CD4-positive, alpha-beta T cell (primary cell): ENCODE measurements at places on chromosomes 3 and 15.

GRCh38 chr3:110327870-110328269, 743.7 kb upstream of the NECTIN3 start:
- H3K27me3 ChIP-seq = no peaks in the 10 kb centered on the region
- H3K36me3 ChIP-seq = no peaks in the 10 kb centered on the region
- no peak overlapping the region for H3K4me3 ChIP-seq
- H3K27ac ChIP-seq = no peak overlapping the region
- no peaks in the 10 kb centered on the region for H3K4me1 ChIP-seq

GRCh38 chr15:77066971-77067690, 3.8 kb downstream of the TSPAN3 start:
- H3K27me3 ChIP-seq = no peaks in the 10 kb centered on the region
- no peak overlapping the region for H3K27ac ChIP-seq
- no peaks in the 10 kb centered on the region for H3K36me3 ChIP-seq
- H3K4me1 ChIP-seq = peaks cover 18% of the 10 kb centered on the region
- H3K4me3 ChIP-seq = no peak overlapping the region
- no peak for DNase-seq

DNA sequence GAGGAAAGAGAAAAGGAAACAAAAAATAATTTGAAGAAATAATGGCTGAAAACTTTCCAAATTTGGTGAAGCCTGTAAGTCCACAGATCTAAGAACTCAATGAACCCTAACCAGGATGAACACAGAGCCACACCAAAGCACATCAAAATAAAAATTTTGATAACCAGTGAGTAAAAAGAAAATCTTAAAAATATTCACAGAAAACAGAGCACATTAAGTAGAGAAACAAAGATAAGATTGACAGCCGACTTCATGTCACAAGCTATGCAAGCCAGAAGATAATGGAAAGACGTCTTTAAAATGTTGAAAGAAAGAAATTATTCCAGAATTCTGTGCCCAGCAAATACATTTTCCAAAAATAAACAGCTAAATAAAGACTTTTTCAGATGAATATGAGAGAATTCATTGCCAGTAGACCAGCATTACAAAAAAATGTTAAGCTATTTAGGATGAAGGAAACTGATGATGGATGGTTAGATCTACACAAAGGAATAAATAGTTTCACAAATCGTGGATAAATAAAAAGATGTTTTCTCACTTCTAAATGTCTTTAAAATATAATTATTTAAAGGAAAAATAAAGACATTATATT, 140.2 kb upstream of the SKOR1 start:
- peaks cover 2% of the 10 kb centered on the region for H3K36me3 ChIP-seq
- no peak overlapping the region for H3K27ac ChIP-seq
- no peaks in the 10 kb centered on the region for H3K27me3 ChIP-seq
- no peaks in the 10 kb centered on the region for H3K4me1 ChIP-seq
- no peak for DNase-seq
- no peak overlapping the region for H3K4me3 ChIP-seq

DNA sequence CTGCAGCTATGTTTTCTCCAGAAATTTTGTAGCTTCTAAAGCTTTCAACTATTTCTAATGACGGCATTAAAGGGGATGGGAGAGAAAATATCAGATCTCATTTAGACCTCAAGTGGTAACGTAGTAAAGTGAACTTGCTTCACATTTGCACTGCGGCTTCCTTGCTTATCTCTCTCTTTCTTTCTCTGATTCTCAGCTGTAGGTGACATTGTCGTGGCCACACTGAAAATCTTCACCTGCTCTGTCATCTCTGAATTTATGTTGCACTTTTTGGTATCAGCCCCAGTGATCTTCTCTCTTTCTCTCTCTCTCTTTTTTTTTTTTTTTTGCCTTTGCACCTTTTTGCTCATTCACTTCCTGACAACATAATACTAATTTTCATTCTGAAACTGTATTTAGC, 254.1 kb upstream of the SATB1 start:
- no peaks in the 10 kb centered on the region for H3K27me3 ChIP-seq
- peaks cover 13% of the 10 kb centered on the region for H3K4me1 ChIP-seq
- peak overlapping the region; percentile 12 for H3K4me3 ChIP-seq
- peak overlapping the region; percentile 33 for H3K27ac ChIP-seq

DNA sequence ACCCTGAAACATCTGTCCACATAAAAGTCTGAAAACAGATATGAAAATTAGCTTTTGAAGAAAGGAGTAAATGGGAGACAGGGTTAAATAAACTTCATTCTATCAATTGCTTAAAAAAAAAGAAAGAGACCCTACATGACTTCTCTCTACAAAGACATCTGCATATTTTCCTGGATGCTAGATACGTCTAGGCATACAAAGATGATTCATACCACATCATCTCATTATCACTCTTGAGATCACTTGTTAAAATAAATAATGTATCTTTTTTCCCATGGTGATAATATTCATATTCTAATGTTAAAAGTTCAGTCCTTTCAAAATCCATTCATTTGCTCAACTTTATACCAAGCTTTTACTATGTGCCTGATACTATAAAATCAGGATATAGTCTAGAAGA, 295.8 kb downstream of the MAGI1 start:
- H3K27ac ChIP-seq = no peak overlapping the region
- H3K4me1 ChIP-seq = no peaks in the 10 kb centered on the region
- H3K4me3 ChIP-seq = no peak overlapping the region
- no peak for DNase-seq
- no peaks in the 10 kb centered on the region for H3K27me3 ChIP-seq

DNA sequence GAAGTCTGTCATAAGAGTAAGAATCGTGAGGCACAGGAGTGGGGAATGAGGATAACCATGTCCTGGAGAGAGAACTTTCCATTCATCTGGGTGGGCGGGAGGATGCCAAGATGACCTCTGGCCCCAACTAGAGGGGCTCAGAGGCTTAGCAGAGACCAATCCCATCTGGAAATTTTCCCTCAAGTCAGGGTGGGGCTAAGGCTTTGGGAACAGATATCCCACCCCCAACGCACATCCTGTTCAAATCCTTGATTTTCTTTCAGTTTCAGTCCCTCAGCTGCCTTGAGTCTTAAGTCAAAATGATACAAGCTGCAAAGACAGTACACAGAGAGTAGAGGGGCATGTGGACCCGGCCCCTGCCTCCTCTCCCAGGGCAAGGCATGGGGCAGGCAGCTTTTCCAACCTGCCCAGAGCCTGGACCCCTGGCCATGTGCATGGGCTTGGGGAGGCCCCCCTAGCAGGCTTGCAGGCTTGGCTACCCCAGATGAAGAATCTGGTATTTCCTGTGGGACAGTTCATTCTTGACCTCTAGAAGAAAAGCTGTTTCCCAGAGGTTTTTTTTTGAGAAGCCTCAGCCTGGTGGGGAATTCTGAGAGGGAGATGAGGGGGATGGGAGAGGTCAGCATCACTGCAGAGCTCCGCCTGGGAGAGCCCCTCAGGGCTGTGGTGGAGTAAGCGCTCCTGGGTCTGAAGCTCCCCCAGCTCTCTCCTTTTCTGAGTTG, 109.7 kb upstream of the HACD2 start:
- peaks cover 5% of the 10 kb centered on the region for H3K27me3 ChIP-seq
- H3K4me1 ChIP-seq = no peaks in the 10 kb centered on the region
- no peak overlapping the region for H3K4me3 ChIP-seq
- no peaks in the 10 kb centered on the region for H3K36me3 ChIP-seq
- H3K27ac ChIP-seq = no peak overlapping the region

GRCh38 chr3:104887069-104887468, 479.6 kb upstream of the ALCAM start:
- no peaks in the 10 kb centered on the region for H3K36me3 ChIP-seq
- no peaks in the 10 kb centered on the region for H3K4me1 ChIP-seq
- no peak overlapping the region for H3K4me3 ChIP-seq
- no peaks in the 10 kb centered on the region for H3K27me3 ChIP-seq
- DNase-seq = no peak
- no peak overlapping the region for H3K27ac ChIP-seq

DNA sequence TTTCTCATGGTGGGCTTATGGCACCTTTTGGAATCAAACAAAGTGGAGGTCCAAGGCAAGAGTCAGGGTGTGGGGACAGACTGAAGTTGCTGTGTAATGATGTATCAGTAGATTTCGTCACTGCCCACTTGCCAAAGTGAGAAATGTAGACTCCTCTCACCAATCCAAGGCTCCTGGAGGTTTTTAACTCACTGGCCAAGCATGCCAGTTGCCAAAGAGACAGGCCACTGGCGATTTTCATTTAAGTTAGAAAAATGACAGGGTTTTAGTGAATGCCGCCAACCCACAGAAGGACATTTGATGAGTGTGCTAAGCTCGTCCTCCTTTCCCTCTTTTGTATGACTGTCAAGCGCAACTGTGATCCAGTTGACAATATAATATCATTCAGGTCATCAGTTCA, 209.2 kb downstream of the FEZF2 start:
- no peak for DNase-seq
- no peaks in the 10 kb centered on the region for H3K27me3 ChIP-seq
- H3K27ac ChIP-seq = no peak overlapping the region

GRCh38 chr15:40695469-40695890, 506 bp downstream of the RAD51 start:
- peak overlapping the region; percentile 94 for H3K27ac ChIP-seq
- H3K4me3 ChIP-seq = peak overlapping the region; percentile 82
- H3K27me3 ChIP-seq = no peaks in the 10 kb centered on the region
- H3K4me1 ChIP-seq = peaks cover 23% of the 10 kb centered on the region
- peaks cover 9% of the 10 kb centered on the region for H3K36me3 ChIP-seq

- no peak overlapping the region for H3K4me3 ChIP-seq
- H3K4me1 ChIP-seq = no peaks in the 10 kb centered on the region
- no peaks in the 10 kb centered on the region for H3K36me3 ChIP-seq
- no peak for DNase-seq
- no peaks in the 10 kb centered on the region for H3K27me3 ChIP-seq
Observed at GRCh38 chr15:63454503-63455211, 49.7 kb upstream of the USP3 start.

DNA sequence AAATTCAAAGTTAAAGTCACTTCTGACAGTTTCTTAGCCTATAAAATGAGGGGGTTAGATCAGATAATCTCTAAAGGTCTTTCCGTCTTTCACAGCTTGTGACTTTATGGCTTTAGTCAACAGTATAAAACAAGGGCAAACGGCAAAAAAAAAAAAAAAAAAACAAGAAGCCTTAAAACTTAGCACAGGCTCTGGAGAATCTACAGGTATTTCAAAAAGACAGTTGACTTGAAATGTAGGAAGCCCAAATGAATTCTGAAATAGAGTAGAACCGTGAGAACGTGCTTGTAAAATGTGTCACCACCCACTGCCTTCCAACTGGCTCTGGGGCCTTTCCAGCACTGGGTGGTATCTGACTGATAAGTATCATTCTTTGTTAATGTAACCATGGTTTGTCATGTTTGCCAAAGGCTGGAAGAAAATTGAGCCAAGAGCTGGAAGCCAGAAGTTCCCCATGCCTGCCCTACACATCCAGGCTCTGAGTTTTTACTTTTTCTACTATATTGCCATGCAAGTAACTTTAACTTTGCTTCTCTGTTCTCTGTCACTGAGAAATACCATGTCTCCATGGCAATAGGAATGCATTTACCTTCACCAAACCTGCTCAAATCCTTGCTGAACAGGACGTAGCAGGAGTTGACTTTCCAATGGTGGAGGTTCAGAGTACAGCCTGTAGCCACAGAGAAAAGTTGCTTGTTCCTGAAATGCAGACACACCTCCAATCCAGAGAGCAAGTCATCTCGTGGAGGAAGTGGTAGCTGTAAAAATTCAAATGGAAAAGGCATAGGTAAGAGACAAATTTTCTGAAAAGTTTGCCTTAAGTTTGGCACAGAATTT, 35.8 kb upstream of the THSD4 start:
- H3K4me3 ChIP-seq = no peak overlapping the region
- no peaks in the 10 kb centered on the region for H3K36me3 ChIP-seq
- H3K27me3 ChIP-seq = no peaks in the 10 kb centered on the region
- H3K4me1 ChIP-seq = no peaks in the 10 kb centered on the region
- H3K27ac ChIP-seq = no peak overlapping the region

DNA sequence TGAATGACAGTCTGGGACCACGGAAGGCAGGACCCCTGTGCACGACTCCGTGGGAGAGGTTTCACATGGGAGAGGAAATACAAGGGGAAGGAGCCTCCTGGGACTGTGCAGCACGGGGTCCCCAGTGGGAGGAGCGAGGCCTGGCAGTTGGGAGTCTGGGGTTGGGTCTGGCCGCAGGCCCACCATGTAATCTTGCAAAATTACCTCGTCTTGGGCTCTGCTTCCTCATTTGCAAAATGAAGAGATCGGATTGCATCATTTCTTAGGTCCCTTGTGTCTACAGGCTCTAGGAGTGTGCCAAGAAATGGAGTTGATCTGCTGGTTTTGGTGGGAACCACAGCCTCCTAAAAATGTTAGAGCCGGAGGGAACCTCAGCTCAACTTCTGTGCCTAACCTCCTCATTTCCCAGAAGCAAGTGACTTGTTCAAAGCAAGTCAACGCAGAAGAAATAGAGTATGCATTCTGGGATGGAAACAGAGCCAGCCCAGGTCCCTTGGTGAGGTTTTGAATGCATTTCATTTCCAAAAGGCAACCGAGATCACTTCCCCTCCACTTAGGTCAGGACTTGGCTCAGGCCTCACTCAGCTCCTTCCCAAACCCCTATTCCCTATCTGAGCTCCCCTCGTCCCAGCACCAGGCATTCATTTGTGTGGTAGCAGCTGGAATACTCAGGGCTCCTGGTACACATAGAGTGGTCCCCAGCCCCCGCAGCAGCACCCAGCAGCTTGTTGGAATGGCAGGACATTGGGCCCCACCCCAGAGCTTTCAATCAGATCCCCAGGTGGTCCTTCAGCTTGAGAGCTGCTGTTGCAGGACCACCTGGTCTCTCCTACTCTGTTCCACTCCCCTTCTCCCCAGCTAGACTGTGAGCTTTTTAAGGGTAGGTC, 267.7 kb downstream of the XXYLT1 start:
- H3K4me3 ChIP-seq = no peak overlapping the region
- DNase-seq = peak; percentile 23

- H3K36me3 ChIP-seq = no peaks in the 10 kb centered on the region
Observed at GRCh38 chr3:56042326-56042951, 425.8 kb downstream of the ERC2 start.

- H3K4me3 ChIP-seq = no peak overlapping the region
- H3K4me1 ChIP-seq = no peaks in the 10 kb centered on the region
- no peak overlapping the region for H3K27ac ChIP-seq
- no peaks in the 10 kb centered on the region for H3K36me3 ChIP-seq
- no peaks in the 10 kb centered on the region for H3K27me3 ChIP-seq
Observed at GRCh38 chr3:94734206-94734605, 671.3 kb downstream of the NSUN3 start.

GRCh38 chr3:171000281-171000680, 26.2 kb downstream of the SLC2A2 start:
- no peaks in the 10 kb centered on the region for H3K27me3 ChIP-seq
- no peaks in the 10 kb centered on the region for H3K4me1 ChIP-seq
- DNase-seq = no peak

GRCh38 chr3:36482256-36482655, 102.0 kb downstream of the STAC start:
- peaks cover 2% of the 10 kb centered on the region for H3K27me3 ChIP-seq
- H3K36me3 ChIP-seq = no peaks in the 10 kb centered on the region
- H3K4me3 ChIP-seq = no peak overlapping the region
- H3K27ac ChIP-seq = no peak overlapping the region
- no peaks in the 10 kb centered on the region for H3K4me1 ChIP-seq
- no peak for DNase-seq

DNA sequence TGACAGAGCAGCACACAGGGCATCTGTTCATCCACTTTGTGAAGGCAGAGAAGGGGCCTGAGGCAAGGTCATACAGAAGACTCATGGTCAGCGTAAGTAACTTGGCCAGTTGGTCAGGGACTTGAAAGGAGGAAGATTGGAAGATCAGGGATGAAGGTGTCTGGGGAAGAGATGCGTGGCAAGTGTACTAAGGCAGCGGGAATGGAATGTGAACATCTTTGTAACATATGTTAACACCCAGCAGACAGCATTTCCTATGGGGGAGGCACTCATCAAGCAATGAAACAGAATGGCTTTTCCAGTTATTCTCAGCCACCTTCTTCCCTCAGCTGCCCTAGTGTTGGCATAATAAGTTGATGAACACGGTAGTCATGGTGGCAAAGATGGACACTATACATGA, 7.8 kb upstream of the RFC4 start:
- no peaks in the 10 kb centered on the region for H3K36me3 ChIP-seq
- DNase-seq = no peak
- H3K4me1 ChIP-seq = no peaks in the 10 kb centered on the region
